B cell (primary cell): ENCODE measurements at places on chromosomes 2 and 18.

GRCh38 chr2:74325815-74326214, 17.4 kb downstream of the SLC4A5 start:
- DNase-seq = no peak

GRCh38 chr2:174344716-174345461, 10.1 kb downstream of the SP9 start:
- DNase-seq = peak; percentile 55

DNA sequence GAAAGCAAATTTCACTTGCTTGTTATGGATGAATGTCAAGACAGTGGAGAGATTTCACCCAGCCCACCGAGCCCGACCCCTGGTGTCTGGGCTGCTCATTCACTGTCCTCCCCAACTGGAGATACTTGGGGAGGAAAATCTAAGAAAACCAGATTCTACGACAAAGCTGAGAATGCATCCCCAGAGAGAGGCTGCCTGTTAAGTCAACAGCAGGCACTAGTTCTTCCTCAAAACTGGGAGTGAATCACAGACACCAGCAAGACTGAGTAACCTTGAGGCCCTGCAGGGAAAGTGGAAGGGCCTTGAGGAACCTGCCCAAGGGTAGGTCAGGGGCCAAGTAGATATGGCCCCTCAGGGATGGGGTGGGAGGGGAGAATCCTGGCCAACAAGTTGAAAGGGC, 34.2 kb upstream of the MLPH start:
- DNase-seq = no peak

GRCh38 chr2:44642123-44642857, 280.5 kb downstream of the CAMKMT start:
- no peak for DNase-seq

GRCh38 chr2:191233533-191233932, 11.7 kb upstream of the MYO1B start:
- DNase-seq = no peak
